ENCODE measurements at places on chromosomes 3 and 15.

GRCh38 chr3:69389520-69390248, 3.8 kb upstream of the FRMD4B start:
- no peak for DNase-seq

- DNase-seq = no peak
These were observed 11.4 kb downstream of the TM4SF1 start for GRCh38 chr3:149366031-149366430.

GRCh38 chr3:11276901-11277300, 4.7 kb downstream of the ATG7 start:
- DNase-seq = no peak

- no peak for DNase-seq
These were observed 132.1 kb upstream of the PRR20G start for GRCh38 chr3:127419641-127420553.

DNA sequence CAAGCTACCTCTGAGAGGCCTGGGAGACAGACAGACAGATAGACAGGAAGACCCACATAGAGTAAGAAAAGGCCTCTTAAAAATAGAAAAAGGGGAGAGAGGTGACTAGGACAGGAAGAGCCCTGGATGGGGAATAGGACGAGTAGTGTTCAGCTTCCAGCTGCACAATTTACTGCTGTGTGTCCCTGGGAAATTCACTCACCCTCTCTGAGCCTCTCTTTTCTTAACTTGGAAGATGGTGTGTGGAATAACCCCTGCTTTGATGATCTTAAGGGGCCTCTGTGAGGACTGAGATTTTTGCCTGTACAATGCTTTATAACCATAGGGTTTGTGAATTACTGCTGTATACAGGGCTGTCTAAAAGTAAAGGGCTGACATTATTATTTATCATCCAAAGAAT, 37.5 kb downstream of the FEM1B start:
- no peak for DNase-seq

GRCh38 chr3:141738891-141739363, 829 bp downstream of the RNF7 start:
- peak; percentile 53 for DNase-seq

DNA sequence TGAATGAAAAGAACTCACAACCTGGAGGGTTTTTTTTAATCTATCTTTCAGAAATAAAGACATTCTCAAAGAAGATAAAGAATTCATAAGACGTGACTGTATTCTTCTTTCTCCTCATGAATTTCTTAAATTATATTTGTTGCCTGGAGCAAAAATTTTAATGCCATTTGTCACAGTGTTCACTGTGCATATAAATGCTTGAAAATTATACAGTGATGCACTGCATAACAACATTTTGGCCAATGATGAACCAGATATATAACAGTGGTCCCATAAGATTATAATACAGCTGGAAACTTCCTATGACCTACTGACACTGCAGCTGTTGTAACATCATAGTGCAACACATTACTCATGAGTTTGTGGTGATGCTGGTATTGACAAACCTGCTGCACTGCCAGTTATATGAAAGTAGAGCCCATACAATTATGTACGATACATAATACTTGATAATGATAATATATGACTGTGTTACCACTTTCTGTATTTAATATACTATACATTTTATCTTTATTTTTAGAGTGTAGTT, 67.3 kb downstream of the P2RY1 start:
- DNase-seq = no peak

DNA sequence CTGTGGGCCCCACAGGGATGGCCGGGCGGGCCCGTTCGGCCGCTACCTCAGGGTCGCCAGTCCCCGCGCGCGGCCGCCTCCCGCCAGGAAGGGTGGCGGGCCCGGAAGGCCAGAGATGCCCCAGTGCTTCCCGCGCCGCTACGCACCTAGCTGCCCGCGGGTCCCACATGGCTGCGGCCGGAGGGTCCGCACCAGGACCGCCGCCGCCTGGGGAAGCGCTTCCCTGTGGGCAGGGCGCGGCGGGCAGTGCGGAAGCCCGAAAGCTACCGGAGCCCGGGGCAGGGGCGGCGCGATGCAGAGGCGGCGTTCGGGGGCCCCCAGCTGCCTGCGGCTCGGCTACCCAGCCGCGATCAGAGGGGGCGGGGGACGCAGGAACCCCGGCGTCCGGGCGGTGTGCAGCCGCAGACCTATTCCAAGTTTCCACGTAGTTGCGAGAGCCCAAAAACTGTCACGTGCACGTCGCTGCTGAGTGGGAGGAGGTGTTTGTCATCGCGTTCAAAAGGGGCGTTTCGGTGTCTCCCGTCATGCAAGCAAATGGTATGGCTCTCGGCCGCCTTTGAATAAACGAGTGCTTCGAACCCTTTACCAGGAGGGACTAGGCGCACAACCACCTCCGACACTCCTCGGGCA, at the start of gene TRANK1:
Gene TRANK1 (minus strand): TSS at position 414 of the 630 bp plus-strand sequence. CDS start 245 bp downstream, at position 169.
- peak; percentile 60 for DNase-seq

GRCh38 chr3:45021524-45022297, 4.4 kb upstream of the CLEC3B start:
- no peak for DNase-seq

DNA sequence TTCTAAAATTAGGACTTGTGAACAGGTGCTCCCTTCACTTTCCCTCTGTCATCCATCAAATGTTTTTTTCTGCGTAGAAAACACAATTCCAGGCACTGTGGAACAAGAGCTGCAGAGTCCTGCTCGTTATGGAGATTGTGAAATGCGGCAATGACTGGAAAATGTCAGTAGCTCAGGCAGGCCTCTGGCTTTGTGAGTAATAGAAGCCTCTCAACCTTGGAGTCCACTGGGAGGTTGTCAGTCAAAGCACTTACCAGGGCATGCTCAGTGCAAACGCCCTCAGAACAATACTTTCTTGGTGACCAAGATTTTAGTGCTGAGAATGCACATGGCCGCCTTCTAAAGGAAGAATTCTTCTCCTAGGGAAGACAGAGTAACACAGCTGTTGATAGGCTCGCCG, 26.7 kb upstream of the MED12L start:
- no peak for DNase-seq

- DNase-seq = peak; percentile 90
These were observed 27.2 kb upstream of the TNFSF10 start for GRCh38 chr3:172550347-172550943.

DNA sequence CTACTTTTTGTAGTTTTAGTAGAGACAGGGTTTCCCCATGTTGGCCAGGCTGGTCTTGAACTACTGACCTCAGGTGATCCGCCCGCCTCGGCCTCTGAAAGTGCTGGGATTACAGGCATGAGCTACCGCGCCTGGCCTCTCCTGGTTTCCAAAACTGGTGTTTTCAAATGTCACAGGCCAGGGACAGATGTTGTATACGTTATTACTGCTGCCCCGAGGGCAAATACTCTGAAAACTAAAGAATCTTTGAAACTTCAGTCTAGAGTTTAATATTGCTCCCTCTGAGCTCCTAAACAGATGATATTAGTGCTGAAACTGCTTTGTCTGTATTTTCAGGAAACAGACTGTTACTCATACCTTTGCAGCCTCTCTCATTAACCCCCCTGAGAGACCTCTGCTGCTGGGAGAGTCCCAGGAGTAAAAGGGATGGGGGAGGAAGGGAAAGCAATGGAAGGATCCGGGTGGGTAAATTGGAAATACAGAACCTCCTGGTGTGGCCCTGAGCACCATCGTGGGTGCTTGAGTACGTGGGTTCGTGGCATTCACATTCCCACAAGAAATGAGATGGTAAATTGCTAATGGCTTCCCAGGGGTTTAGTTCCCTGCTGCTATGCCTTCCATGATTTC, 96.3 kb upstream of the IGF1R start:
- DNase-seq = no peak
